ENCODE measurements at places on chromosomes 2 and 18.

GRCh38 chr2:203463266-203463678 lies 71.8 kb downstream of the RAPH1 start:
- no peak for DNase-seq

- no peak for DNase-seq
Observed at GRCh38 chr2:192687015-192687414, 492.3 kb upstream of the TMEFF2 start.

DNA sequence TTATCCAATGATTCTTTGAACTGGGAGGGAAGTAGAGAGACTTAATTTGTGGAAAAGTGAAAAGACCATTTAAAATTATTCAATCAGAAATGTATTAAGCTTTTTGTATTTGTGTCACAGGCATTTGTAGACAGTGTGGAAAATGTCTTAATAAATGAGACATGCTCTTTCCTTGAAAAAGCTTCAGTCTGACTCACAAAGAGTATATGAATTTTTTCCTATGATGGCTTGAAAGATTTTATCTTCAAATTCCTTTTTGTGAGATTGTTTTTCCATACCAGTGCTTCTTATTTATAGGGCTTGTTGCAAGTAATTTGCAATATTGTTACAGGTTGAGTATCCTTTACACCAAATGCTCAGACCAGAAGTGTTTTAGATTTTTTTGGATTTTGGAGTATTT lies 39.5 kb downstream of the STON1 start:
- DNase-seq, result no peak

DNA sequence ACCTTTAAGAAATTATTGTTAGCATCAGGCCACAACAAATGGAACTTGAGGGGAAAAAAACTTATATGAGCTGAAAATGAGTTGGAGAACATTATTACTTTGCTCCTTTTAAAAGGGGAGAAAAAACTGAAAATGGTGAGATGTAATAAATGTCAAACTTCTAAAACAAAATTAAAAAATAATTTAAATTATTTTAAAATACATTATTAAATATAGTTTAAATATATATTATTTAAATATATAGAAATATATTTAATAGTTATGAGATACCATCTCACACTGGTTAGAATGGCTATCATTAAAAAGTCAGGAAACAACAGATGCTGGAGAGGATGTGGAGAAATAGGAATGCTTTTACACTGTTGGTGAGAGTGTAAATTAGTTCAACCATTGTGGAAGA lies 28.9 kb downstream of the RPIA start:
- no peak for DNase-seq

DNA sequence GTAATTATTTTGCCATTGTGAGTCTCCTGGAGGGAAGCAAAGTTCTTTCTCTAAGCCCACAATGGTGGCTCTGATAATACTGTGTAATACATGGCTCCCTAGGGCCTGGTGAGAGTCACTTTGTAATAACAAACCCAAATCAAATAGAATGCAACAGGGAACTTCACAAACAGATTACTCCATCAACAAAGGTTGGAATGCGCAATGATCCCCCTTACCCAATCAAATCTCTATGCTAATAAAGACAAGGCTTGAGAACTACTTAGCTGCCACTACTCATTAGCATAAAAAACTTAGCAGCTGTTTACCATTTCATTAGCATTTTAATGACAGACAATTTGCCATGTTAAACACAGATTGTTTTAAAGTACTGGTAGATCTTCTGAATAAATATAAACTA lies 285.6 kb upstream of the SESTD1 start:
- DNase-seq, result no peak

DNA sequence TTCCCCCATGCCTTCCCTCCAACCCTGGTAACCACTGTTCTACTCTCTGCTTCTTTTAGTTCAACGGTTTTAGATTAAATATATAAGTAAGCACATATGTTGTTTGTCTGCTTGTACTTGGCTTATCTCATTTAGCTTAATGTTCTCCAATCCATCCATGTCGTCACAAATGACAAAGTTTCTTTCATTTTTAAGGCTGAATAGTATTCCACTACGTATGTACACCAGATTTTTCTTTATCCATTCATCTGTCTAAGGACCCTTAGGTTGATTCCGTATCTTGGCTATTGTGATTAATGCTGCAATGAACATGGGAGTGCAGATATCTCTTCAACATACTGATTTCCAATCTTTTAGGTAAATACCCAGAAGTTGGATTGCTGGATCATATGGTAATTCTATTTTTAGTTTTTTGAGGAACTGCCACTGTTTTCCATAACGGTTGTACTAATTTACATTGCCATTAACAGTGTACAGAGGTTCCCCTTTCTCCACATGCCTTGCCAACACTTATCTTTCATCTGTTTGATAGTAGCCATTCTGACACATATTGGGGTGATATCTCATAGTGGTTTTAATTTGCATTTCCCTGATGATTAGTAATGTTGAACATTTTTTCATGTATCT lies 8.1 kb downstream of the ASB3 start:
- DNase-seq, result no peak
